Right renal pelvis (tissue), 4 donors: ENCODE measurements at places on chromosomes 4 and X. TPM values are rescaled to one million over a fixed set of nuclear protein-coding genes. Genes with fewer than 3 reads are reported as not detected.

- DNase-seq = peak; percentile 18
Measured at GRCh38 chrX:119512146-119512800, 44.0 kb downstream of the SLC25A5 start.

DNA sequence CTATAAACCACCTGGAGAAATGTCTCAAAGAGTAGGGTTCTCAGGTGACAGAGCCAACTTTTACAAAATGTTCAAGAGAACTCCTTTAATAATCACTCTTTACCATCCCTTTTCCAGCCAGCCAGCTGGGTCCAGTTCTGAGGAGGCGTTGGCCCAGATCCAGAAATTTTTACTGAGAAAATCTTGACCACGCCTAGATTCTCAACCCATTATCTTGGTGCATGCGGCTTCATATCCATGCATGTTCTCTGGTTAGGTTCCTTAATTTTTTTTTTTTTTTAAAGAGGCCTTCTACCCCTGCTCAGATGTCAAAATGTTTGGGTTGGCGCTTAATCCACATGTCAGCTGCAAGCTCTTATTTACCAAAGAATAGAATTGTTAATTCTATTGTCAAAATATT lies 12.0 kb upstream of the MAP7D2 start:
- DNase-seq = no peak

GRCh38 chr4:99207069-99207743 lies 11.8 kb downstream of the ADH6 start:
- DNase-seq = no peak

SLC4A4 gene
- polyA plus RNA-seq = 90.9 TPM

DNA sequence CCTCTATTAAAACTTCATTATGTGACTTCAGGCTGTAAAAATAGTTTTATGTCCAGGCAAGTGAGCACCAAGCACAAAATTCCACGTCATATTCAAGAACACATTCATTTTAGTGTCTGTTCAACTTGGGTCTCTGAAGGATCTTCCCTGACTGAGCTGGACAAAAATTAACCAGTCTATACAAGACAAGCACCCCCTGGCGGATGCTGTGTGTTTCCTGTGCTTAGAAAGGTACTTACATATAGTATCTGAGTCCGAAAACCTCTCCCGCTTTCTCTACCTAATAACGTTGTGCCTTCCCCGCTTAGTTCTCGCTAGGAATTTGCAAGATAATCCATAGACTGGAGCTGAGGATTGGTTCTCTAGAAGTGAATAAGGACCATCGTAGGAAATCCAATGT lies 2214.5 kb upstream of the TENM3 start:
- peak; percentile 5 for DNase-seq

DNA sequence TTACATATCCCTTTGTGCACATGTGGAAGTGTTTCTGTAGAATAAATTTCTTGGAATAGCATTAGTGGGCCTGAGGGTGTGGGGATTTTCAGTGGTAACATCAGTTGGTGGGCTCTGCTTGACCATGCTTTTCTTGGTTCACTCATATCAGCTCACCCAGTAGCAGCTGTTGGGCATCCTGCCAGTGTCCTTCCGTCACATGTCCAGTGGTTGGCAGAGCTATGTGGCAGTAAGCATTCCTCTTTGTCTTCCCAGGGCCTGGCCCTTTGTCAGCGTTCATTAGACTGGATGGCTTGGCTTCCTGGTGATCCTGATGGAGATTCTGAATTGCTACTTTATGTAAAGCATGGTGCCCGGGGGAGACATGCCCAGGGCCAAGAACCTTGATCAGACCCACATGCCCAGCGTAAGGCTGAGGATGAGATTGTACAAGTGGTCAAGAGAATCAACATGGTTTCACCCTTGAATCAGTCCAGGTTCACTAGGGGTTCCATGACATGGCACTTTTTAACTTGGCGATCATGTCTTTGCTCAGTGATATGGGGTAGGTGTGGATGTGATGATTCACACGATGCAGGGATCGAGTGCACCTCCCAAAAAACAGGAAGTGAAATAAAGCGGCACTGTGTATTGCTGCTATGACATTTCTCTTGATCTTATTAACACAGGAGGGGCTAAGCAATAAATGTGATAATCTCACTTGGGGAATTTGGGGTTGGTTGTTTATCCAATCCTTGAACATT lies 72.1 kb upstream of the IGFBP7 start:
- no peak for DNase-seq

DNA sequence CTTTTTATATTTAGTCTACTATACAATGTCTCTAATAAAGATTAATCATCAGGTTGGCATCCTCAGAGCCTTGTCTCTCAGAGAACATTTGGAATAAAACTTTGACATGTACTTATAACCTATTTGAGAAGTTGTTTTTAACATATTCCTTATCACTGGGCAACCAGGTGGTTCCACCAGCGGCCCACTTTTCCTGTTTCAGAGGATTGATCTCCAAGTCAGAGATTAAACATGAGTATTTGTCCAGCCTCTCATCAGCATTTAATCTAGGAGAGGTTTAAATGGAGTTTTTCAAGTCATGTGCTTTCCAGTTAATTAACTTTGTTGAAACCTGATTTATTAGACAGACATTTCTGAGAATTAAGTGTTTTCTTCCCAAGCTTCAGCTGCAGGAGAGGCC lies 345.5 kb downstream of the GRXCR1 start:
- DNase-seq = no peak

CT45A6 gene
- not detected for polyA plus RNA-seq

TLL1 gene
- 2.7 TPM for polyA plus RNA-seq

DNA sequence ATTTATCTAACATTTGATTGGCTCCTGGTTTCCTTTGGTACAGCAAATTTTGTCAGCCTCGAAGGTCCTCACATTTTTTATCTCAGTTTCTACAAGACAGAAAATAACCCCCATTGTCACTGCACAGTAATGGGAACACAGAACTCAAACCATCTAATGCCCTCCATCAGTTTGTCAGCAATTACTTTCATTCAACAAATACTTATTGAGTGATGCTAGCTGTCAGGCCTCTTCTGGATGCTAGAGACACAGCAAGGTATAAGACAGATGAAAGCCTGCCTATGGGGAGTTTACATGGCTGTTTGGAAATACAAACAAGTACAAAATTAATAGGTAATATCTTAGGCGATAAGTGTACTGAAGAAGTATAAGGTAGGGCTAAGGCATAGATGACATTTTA lies 5.0 kb upstream of the HTN3 start:
- no peak for DNase-seq

GRCh38 chrX:102126863-102127262 lies 1.4 kb downstream of the TCEAL2 start:
- DNase-seq = no peak

DNA sequence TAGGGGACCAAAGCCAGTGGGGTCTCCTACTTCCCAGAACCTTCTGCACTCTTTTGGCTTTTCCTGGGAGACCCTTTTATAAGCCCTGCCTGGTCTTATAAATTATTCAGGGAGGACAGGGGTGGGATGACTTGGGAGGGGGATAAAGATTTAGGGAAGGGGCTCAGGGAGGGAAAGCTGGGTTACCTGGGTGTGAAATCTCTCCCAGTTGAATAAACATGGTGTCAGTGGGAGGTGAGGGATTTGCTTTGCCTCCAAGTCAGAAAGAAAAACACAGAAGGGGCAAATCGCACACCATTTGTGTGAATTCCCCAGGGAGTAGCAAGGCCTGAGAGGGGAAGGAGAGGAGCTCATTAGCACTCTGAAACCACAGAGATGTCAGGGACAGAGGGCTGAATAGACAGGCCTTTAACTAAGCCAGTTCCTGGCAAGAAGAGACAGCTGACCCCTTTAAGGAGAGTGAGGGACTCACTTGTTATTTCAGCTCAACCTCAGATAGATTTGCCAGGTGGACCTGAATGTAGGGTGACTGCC lies at the start of gene RIPPLY1:
TSS of gene RIPPLY1 (minus strand) at position 51 of the 534 bp plus-strand sequence. CDS start 54 bp downstream, outside the sequence.
- DNase-seq = no peak

- DNase-seq = no peak
Measured at GRCh38 chrX:22365460-22365859, 92.7 kb downstream of the CBLL2 start.

PF4V1 gene
- 1.1 TPM for polyA plus RNA-seq

GRCh38 chr4:74339501-74339900 lies 25.4 kb upstream of the EREG start:
- DNase-seq = no peak

DNA sequence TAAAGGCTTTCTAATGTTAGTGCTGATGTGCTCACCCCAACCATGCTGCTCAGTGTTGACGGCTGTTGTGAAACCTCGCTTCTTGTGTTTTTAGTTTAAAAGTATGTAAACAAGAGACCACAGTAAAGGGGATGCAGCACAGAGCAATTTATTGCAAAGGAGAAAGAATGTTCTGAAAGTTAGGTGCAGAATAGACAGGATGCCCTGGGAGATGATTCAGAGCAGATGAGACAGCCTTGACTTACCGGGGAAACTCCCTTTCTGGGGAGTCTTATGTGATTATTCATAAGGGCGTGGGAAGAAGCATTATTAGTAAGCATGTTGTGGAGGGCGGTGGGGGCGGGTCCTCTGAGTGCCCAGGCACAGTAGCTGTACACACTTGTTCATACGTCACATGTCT lies 47.7 kb downstream of the EVC start:
- no peak for DNase-seq

GRCh38 chr4:91447168-91447567 lies 856.6 kb upstream of the GRID2 start:
- DNase-seq = no peak

- no peak for DNase-seq
Measured at GRCh38 chr4:153109296-153109849, 94.9 kb upstream of the TRIM2 start.

SUPT20HL2 gene
- polyA plus RNA-seq = 0.05 TPM

RIBC1 gene
- 3.0 TPM for polyA plus RNA-seq

ASB9 gene
- polyA plus RNA-seq = 11.2 TPM

- DNase-seq = no peak
Measured at GRCh38 chrX:20414762-20415445, 148.2 kb upstream of the RPS6KA3 start.

- DNase-seq = no peak
Measured at GRCh38 chr4:173879509-173879908, 349.5 kb upstream of the HAND2 start.

DNA sequence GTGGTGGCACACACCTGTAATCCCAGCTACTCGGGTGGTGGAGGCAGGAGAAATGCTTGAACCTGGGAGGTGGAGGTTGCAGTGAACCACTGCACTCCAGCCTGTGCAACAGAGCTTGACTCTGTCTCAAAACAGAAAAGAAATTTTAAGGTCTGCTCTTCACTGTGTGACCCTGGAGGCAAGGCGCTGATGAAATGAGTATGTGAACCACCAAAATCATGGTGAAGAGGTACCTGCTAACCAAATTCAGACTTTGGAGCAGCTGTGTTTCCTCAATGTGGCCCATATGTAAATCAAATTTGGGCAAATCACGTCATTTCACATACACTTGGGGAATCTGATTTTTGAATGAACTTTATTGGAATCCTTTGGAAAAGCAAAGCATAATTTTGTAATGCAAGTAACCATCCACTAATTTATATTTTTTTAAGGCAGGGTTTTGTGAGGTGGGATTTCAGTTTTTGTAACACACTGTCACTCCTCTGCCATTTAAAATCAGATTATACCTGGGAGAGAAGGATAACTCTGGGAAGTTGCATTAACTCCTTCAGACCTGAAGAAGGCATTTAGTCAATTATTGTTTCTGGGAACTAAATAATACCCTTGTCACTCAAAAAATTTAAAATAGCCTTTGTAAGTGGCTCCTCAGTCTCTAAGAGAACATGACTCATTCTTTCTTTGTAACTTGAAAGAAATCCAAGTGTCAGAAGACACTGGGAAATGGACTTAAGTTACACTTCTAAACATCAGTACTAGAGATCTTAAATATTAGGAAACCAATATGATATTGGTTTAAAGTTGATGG lies 24.0 kb downstream of the DOCK11 start:
- no peak for DNase-seq

DNA sequence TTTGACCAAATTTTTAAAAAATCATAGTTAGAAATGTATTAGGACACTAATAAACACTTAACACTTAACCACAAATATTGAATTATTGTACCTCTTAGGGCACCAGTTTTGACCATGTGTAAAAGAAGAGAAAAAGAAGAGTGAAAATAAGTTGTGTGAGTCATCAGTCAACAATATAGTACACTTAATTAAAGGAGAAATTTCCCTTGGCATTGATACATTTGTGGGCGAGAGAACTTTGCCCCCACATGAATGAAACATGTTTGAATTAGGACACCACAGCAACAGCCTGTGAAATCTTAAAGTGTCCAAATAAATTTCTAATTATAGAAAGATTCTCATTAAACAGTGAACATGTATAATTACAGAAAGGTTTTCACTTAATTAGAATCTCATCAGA lies 1292.8 kb upstream of the TENM3 start:
- no peak for DNase-seq

DNA sequence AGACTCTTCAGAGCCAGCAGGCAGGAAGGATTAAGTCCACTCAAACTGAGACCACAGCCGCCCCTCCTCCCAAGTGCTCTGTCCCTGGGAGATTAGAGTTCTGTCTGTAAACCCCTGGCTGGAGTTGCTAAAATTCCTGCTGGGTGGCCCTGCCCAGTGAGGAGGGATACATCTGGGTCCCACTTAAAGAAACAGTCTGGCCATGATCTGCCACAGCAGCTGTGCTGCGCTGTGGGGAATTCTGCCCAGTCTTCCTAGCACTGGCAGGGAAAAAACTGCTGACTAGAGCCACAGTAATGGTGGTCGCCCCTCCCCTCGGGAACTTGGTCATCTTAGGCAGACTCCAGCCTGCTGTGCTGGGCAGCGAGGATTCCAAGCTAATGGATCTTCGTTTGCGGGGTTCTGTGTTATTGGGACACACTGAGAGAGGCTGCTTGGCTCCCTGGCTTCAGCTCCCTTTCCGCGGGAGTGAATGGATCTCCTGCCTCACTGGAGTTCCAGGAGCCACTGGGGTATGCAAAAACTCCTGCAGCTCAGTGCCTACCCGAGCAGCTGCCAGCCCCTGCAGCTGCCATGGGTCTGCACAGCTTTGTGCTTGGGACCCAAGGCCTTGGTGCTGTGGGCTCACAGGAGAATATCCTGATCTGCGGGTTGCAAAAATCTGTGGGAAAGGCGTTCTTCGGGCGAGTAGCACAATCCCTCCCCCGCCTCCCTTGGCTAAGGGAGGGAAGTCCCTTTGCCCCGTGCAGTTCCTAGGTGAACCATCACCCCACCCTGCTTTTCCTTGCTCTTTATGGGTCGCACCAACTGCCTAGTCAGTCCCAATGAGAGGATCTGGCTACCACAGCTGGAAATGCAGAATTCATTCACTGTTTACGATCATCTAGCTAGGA lies 15.7 kb downstream of the ZXDB start:
- DNase-seq = no peak

GRCh38 chr4:184476695-184477094 lies 2.3 kb upstream of the IRF2 start:
- DNase-seq = no peak

SERTM2 gene
- not detected for polyA plus RNA-seq

DNA sequence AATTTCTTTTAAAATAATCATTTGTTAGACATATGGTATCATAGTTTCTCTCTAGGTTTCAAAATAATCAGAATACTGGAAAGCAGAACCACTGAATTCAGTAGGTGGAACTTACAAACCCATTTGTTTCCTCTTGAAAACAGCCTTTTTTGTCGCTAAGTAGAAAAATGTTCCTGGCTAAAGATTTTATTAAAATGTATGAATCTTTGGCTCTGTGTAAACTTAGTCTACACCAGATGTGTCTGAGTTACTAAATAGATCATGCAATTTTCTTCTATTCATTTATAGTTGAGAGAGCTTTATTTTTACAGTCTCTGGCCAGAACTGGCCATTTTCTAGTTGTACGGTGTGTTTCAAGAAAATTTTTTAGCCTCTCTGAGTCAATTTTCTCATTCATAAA lies 1.0 kb downstream of the CYSLTR1 start:
- no peak for DNase-seq
